ENCODE measurements at places on chromosomes 3 and 15. TPM values are rescaled to one million over a fixed set of nuclear protein-coding genes. Genes with fewer than 3 reads are reported as not detected.

Gene AHSG
- total RNA-seq = not detected

Gene TGM4
- total RNA-seq = not detected

Gene CISH
- total RNA-seq = 136 TPM

Gene SUSD5
- not detected for total RNA-seq

Gene REC114
- not detected for total RNA-seq

Gene EAF2
- 9.3 TPM for total RNA-seq

Gene PIGX
- 30.7 TPM for total RNA-seq

Gene RBP2
- total RNA-seq = not detected

Gene CHRNA3
- not detected for total RNA-seq

Gene PLCB2
- total RNA-seq = 55.0 TPM

Gene DNAJC13
- total RNA-seq = 33.6 TPM

Gene BSN
- total RNA-seq = 0.20 TPM

Gene LMCD1
- 0.94 TPM for total RNA-seq

All from activated naive CD4-positive, alpha-beta T cell treated with anti-CD3 and anti-CD28 coated beads for 36 hours (primary cell).